ENCODE measurements at places on chromosomes 11 and 22.
A peak's percentile ranks its signal among the peaks of the same experiment; 100 is the strongest.

DNA sequence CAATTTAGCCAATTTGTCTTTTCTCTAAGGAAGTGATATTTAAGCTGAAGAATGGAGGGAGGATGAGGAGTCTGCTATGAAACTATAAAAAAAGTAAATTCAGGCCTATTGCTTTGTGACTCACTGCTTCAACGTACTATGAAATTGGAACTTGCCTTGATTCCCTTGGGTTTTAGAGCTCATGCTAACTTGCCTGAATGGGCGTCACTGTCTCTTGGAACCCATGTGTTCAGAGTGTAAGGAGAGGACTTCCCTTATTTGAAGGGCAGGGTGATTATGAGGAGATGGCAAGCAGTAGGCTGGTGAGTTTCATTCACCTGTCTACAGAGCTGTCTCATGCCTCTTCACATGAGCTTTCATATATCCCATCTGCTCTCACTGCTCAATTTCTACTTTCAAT lies 28.7 kb upstream of the WT1 start:
- DNase-seq: no peak

DNA sequence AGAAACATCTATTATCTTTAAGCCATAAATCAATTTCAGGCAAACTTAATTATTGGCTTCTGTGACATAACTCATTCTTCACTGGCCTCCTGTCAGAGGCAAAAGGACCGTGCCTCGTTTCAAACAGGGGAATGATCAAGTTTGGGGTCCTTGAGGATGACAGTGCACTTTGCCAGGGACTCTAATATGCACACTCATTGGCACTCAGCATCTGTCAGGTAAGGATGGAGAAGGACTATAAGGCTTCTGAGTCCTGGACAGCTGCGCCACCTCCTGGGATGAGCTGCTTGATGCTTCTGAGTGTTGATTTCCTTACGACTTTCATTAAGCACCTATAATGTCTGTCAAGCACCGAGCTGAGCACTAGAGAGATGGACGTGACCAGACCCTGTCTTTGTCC lies 20.2 kb downstream of the BPIFC start:
- DNase-seq: no peak

- DNase-seq: no peak
Observed at GRCh38 chr11:127607487-127608085, 607.0 kb upstream of the KIRREL3 start.

DNA sequence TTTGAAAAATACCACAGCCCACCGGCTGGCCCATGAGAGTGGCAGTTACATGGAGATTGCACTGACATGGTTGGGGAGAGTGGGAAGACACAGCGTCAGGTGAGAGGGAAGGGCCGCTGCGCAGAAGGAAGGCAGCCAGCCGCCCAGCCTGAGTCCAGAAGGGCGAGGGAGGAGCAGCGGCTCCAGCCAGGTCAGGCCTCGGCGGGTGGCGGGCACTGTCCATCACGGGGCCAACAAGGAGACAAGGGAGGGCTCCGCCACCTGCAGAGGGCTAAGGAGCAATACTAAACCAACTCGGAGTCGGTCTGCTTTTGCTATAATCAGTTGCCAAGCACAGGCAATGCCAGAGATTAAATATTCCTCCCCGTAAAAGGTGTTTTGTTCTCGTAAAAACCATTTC lies 384.5 kb downstream of the TBC1D22A start:
- no peak for DNase-seq

DNA sequence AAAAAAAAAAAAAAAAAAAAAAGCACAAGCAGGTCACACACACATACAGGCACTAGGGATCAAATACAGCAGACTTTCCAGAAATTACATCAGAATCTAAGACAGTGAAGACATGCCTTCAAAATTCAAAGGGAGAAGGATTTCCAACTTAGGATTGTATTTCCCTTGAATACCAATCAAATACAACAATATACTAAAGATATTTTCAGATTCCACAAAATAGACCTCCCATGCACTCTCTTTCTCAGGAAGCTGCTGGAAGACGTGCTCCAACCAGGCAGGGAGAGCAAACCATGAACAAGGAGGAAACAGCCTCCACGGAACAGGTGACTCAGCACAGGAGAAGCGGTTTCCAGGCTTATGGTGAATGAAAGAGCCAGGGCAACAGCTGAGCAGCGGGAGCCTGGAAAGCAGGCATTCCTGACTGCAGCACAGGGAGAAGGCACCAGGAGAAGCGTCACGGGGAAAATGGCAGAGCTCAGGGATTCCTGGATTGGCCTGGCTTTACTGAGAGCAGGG lies 32.0 kb downstream of the TMEM184B start:
- peak; percentile 41 for DNase-seq

DNA sequence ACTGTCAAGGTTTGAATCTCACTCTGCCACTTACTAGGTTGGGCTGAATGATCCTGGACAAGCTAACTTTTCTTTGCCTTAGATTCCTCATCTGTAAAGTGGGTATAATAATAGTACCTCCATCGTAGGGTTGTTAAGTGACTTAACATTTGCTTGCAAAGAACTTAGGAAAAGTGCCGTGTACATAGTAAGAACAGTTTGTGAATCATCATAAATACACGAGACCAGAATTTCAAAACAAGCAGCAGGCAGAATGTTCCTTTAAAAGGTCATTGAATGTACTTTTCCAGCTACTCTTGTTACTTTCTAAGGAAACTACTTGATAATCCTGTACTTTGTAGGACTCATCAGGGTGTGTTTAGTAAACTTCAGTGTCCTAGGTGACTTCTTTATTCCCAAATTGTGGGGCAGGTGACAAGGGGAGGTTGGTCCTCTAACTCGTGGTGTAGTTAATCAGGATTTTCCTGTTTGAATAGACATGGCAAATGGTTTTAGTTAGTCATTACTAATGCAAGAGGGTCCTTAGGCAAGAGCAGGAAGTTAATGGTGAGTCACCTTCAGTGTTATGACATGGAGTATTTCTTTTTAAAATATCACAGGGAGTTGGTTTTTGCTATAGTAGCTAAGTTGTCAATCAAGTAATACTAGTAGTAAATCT lies 67.9 kb downstream of the YAP1 start:
- DNase-seq: no peak

DNA sequence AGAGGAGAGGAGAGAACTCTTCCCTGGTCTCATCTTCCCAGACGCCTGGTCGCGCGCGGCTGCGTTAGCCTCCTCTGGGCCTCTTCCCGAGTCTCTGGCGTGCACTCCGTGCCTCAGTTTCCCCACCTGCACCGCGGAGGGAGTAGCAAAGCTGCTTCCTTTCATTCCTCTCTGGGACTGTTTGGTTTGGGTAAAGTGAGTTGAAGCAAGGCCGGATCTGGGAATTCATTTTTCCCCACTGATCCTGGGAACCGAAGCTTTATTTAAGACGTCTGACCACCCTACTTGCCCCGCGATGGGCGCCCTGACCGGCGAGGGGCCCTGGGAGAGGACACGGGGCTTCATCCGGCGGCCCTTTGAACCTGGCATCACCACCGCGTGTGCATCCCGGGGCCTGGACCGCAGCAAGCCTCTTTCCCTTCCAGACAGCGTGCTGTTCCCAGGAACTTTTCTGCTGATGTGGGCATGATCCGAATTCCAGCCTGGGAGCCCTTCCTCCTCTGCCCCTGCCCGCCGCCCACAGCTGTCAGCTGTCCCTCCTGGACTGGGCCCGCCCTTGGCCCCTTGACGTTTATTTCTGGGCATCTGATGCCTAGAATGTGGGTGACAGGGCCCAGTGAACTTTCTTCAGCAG lies 758 bp downstream of the LDLRAD3 start:
- DNase-seq: no peak

DNA sequence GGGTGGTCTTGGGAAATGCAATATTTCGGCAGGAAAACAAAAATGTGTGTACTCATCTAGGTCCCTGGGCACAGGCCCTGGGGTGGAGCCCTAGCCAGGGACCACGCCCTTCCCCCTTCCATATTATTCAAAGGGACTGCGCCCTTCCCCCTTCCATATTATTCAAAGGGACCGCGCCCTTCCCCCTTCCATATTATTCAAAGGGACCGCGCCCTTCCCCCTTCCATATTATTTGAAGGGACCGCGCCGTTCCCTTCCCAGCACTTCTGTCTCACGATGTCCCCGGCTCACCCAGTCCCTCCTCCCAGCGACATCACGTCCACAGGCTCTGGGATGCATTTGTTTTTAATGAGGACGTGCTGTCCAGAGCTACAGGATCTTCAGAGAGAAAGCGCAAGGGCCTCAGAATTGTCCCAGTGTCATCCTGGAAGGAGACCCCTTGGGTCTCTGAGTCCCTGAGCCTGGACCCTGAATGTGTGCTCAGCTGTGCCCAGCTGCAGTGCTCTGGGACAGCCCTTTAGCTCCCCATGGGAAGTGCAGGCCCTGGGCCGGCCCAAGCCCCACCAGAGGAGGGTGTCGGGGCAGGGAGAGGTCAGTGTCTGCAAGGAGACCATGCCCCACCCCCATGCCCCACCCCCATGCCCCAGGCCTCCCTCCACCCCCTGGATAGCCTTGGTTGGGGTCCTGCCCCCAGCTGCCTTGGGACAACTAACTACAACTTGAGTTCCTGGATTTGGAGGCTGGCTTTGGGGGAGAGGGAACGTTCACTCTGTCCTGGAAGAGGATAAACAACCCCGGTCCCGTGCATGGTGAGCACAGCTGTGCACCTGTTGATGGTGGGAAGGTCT lies 810.0 kb downstream of the BRD1 start:
- DNase-seq: no peak

GRCh38 chr11:77650123-77650522 lies 12.5 kb upstream of the CLNS1A start:
- DNase-seq: no peak

- no peak for DNase-seq
Observed at GRCh38 chr11:1511937-1512496, 25.4 kb upstream of the MOB2 start.

GRCh38 chr11:10455637-10456487 lies 798 bp downstream of the AMPD3 start:
- DNase-seq: peak; percentile 56
